CMK (cell line): ENCODE measurements at places on chromosomes 2 and 18.

DNA sequence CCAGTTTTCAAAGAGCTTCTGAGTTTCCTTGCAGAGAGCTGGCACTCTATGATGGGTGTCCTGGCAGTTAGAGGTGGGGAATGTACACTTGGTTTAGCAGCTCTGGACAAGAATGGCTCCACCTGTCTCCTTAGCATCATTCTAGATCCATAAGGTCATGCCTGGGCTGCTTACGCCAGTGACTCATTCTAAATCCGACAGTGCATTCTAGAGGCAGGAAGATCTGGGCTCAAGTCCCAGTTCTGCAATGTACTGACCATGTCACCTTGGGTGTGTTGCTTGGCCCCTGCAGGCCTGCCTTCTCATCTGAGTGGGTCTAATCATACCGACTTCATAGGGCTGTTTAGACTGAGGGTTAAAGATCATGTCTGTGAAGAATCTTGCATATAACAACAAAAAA, 46.5 kb downstream of the PTGR3 start:
- DNase-seq, result no peak

GRCh38 chr2:47504174-47504810, 101.3 kb downstream of the MSH2 start:
- DNase-seq, result no peak

DNA sequence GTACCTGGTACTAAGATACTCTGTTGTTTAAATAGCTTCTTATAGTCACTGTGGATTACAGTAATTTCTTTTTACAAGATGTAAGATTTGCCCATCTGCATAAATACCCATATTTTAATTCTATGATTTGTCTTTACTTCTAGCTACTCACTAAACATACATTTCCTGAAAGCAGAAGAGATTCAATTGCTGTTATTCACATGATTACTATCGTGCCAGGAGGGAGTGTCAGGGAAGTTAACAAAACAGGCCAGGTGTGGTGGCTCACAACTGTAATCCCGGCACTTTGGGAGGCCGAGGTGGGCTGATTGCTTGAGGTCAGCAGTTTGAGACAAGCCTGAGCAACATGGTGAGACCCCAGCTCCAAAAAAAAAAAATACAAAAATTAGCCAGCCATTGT, 33.8 kb downstream of the PRKCE start:
- DNase-seq, result no peak

GRCh38 chr18:46042571-46043123, 29.4 kb downstream of the PSTPIP2 start:
- no peak for DNase-seq

GRCh38 chr2:24164416-24164973, 10.4 kb upstream of the FAM228A start:
- DNase-seq, result no peak

GRCh38 chr2:85811180-85812093, 57.6 kb downstream of the ATOH8 start:
- no peak for DNase-seq
